ENCODE measurements at places on chromosomes 11 and 22.

DNA sequence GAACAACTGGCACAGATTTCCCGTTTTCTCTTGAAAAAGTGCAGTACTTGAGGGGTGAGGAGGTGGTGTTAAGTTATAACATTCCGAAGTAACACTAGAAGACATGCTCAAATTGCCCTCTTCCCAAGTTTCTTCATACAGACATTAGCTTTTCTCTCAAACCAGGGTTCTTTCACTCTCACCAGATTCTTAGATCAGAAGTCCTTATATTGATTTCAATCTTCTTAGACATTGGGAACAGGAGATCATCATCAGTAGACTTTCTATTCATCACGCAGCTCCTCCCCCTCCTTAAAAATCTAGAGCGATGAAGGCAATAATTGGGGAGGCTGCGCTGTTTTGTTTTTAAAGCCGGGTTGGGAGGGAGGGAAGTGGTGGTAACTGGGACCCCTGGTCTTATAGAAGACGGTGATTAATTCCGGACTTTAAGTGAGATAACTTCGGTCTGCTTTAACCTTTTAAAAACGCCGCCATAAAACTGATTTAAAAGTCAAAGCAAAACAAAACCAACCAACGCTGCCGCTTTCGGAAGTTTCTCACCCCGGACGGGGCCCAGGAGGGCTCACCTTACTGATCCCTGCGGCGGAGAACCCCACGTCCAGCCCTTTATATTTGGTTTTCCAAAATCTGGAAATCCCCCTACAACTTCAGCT lies 665 bp downstream of the USP28 start:
- DNase-seq, result peak; percentile 43

DNA sequence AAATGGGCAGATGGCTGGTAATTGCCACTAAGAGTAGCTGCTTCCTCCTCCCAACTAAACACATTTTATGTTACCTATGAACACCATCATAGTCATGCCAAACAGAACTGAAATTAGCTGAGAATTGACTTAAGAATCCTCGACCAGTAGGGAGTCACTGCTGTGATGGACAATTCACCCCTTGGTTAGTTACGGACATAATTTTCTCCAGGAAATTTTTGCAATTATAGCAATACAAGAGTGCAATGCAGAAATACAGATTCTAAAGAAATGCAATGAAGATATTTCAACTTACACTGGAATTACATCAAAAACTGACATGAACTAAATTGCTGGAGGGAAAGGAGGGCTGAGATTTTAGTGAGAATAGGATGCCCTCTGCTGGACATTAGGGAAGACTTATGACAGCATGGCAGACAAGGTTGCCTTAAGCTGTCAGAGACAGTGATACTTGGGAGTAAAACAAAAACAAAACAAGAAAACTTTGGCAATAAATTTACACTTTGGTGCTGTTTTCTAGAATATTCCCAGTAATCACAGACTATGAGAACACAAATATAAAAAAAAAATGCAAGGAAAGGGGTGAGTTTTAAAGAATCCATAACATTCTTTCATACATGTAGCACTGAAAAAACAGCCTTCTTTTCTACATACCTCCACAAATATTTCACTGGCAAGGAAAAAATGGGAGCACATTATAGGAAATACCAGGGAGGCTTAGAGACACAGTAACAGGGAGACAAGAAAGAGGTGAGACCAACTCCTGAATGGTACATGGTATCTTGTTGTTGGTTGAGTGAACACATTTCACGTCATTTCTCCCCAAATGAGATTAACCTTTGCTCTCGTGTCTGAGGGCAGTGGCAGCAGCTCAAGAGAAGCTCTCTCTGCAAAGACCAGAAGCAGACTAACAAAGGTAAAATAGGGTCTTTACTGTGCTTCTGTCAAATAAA lies 11.2 kb upstream of the PPP2R1B start:
- peak; percentile 78 for DNase-seq

DNA sequence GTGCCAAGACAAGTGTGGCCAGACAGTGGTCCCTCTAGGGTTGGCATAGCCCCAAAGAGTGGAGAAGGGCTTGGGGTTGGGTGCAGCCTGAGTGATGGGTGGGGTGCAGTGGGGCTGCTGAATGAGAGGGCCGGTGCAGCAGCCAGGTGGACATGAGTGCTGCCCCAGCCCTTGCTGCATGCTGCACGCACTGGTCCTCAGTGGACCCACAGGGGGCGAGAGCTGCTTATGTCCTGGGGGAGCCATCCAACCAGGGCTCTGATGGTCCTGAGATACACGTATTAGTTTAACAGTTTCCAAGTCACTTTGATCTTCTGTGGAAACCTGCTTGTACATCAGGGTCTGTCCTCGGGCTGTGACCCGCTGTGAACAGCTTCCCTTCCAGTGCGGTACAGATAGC lies 23.9 kb upstream of the ACR start:
- DNase-seq, result no peak

DNA sequence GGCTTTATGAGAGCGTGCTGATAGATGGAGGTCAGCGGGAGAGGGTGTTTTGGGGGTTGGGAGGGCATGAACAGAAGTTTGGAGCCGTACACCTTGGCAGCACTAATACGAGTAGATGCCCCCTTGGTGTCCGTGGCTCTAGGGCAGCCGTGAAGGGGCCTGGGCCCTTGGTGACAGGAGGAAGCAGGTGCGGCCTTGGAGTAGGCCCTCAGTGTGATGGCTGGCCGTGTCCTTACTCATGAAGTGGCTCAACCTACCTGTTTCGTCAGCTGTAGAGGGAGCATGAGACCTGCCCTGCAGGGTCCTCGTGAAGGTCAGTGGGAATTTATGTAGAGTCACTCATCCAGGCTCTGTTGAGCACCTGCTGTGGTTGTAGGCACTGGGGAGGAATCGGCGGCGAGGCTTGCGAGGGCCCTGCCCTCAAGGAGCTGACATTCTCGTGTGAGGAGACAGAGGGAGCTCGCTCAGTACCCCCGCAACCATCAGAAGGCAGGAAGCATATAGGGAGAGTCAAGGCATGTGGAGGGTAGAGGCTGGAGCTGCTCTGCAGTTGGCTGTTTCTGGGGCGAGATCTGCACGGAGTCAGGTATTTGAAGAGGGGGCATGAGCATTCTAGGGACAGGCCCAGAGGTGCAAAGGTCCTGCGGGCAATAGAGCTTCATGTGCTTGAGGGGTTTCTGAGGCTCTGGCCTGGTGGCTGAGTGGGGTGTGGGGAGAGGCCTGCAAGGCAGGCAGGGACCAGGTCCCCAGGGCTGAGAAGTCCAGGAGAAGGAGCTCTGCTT lies 39.6 kb downstream of the TBC1D22A start:
- no peak for DNase-seq

DNA sequence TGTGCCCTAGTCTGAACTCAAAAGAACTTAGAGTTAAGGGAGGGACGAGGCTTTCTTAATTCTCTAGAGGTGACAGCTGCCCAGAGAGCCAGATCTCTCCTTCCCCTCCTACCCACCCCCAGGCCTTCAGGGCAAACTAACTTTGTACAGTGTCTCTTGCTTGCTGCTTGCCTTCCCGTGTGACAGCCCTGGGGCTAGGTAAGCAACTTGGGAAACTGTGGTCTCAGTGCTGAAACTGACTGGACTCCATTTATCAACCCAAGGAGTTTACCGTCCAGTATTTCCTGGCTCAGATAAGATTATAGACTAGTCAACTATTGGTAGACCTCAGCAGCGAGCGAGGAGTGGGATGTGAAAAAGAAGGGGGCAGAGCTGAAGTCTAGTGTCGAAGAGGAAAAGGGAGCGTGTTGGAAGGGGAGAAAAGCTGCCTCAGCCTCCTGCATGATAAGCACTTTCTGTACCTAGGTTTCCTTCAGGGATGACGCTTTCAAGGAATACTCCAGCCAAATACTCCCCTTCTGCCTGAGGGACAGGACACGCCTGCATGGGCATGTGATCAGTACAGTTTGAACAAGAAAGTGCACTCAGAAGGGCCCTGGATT lies 43.3 kb upstream of the WEE1 start:
- DNase-seq, result no peak

GRCh38 chr11:122100756-122101080 lies 15.3 kb downstream of the BLID start:
- peak; percentile 72 for DNase-seq

DNA sequence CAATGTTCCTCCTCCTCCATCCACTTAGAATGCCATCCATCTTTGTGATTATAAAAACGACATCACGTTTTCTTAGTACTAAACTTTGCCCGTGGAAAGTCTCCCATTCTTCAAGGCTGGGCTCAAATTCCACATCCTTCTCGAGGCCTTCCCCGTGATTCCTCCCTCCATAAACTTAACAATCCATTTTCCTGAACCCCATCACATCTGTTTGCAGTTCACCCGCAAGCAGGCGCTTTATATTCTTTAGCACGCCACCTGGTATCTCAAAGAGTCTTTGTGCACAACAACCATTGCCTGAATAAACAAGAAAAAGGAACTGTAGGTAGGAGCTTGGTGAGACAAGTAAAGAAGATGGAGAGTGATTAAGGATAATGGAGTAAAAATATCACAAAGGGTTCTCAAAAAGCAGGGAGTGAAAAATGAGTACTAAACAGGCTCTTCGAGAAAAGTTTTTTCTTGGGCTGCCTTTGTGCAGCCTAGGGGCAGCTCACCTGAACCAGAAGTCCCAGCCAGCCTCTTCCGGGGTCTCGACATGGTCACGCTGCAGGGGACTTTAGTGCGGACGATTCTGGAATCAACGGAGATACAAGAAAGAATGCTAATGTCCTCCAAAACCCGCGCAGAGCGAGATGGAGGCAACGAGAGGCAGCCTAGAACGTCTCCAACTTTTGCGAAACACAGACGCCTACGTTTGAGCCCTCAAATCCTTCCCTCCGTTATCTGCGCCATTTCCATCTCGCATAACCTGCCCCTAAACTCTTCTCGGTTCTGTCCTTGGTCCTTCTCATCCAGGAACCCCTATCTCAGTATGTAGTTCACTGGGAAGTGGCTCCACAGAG lies 585 bp downstream of the THYN1 start:
- DNase-seq, result peak; percentile 52

DNA sequence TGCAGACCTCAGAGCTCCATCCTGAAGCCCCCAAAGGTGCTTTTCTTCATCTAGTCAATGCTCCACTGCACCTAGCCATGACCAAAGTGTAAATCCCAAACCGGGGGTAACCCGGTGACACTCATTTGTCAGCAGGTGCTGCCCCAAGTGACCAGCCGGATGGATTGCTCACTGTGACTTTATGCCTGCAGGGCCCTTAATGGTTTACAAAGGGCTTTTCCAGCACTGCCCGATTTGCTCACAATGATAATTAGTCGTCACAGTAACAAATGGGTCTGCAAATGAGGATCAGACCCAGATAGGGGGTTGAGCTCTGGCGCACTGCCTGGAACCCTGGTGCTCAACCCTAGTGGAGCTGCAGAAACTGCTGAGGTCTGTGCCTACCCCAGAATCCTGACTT lies 45.7 kb upstream of the CD5 start:
- no peak for DNase-seq

DNA sequence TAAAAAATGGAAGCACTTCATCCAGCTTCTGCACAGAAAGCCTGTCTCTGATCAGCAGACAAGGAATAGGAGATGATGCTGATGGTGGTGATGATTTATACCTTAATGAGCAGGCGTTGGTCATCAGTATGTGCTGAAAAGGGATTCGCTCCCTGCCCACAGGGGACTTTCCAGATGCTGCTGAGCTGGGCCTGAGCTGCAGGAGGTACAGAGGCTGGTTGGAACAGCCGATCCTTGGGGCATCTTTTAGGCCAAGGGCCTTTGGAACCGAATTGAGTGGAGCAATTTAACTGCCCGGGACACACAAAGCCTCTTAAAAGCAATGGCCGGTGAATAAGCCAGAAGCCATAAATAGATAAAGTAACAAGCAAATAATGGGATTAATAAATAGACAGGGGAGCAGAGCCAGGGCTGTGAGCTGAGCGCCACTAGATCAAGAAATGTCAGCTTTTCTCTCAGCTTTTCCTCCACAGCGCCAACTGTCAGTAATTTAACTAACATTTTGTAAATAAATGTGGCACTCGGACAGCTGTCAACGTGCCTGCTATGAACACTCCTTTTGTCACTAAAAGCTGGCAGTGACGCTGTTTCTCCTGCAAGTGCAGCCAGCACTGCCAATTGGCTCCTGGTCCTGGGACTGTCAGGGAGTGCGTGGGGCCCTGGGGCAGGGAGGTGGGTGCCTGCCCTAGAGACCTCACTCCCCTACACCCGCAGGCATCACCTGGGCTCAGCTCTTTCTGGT lies 562.3 kb downstream of the NTM start:
- no peak for DNase-seq

- peak; percentile 76 for DNase-seq
Observed at GRCh38 chr11:75582895-75583717, 21.1 kb downstream of the SERPINH1 start.

GRCh38 chr11:2674658-2675131 lies 25.1 kb downstream of the KCNQ1OT1 start:
- no peak for DNase-seq

- no peak for DNase-seq
Observed at GRCh38 chr11:1283906-1284305, 25.5 kb downstream of the TOLLIP start.
